Heart left ventricle (tissue), 16 donors: ENCODE measurements at places on chromosomes 2 and 18. TPM values are rescaled to one million over a fixed set of nuclear protein-coding genes. Genes with fewer than 3 reads are reported as not detected.

DNA sequence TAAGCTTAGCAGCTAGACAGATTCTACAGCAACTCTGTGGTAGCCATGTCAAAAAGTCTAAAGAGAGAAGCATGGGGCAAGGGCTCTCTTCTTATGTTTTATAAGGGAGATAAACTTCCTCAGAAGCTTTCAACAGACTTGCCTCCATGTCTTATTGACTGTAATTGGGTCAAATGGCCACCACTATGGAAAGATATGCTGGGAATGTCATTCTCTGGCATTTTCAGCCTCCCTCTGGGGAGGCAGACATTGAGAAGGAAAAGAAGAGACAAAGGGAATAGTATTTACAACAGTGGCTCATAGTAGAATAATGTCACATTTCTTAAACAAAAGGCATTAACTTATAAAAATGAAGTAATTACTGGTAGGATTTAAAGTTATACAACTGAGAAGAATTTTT, 1964.5 kb upstream of the PIK3C3 start:
- H3K27me3 ChIP-seq = no peaks in the 10 kb centered on the region
- H3K36me3 ChIP-seq = no peaks in the 10 kb centered on the region
- no peak for DNase-seq
- H3K4me3 ChIP-seq = no peak overlapping the region
- no peaks in the 10 kb centered on the region for H3K4me1 ChIP-seq

DNA sequence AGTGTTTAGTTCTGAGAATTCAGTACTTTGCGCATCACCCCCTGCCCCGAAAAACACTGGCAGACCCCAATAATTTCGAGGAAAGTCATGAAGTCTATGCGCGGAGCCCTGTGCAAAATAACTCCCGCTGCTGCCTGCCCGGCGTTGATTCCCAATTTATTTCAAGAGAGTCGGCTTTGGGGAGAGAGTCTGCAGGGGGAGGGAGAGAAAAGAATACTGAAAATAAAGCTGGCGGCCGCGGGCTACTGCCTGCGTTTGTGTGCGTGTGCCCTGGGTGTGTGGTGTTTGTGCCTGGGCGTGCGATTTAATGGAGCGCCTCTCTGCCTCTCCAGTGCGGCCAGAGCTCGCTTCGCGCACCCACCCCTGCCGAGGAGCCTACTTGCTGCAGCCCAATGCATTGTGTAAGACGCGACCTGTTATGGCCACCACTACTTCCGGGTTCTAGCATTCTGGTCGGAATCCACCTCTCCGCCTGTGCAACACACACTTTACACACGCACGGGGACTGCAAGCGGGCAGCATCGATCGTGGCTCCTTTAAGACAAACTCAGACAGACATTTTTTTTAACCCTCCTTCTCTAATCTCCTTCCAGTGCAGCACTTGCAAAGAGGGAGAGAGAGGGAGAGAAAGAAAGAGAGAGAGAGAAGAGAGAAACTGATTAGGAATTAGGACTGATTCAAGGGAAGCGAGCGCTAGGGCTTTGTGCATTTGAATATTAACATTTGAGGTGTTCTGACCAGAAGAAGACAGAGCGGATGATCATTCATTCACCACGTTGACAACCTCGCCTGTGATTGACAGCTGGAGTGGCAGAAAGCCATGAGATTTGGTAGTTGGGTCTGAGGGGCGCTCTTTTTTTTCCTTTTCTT, at the start of gene MEIS1:
TSS of gene MEIS1 (plus strand) at position 447 of the 870 bp plus-strand sequence. CDS start 732 bp downstream, outside the sequence.
- peaks cover 65% of the 10 kb centered on the region for H3K27me3 ChIP-seq
- H3K4me3 ChIP-seq = peak within 1 kb of the TSS; percentile 72

Gene CYTIP
- 1.00 TPM for polyA plus RNA-seq

Gene IL1R2
- 8.0 TPM for polyA plus RNA-seq

DNA sequence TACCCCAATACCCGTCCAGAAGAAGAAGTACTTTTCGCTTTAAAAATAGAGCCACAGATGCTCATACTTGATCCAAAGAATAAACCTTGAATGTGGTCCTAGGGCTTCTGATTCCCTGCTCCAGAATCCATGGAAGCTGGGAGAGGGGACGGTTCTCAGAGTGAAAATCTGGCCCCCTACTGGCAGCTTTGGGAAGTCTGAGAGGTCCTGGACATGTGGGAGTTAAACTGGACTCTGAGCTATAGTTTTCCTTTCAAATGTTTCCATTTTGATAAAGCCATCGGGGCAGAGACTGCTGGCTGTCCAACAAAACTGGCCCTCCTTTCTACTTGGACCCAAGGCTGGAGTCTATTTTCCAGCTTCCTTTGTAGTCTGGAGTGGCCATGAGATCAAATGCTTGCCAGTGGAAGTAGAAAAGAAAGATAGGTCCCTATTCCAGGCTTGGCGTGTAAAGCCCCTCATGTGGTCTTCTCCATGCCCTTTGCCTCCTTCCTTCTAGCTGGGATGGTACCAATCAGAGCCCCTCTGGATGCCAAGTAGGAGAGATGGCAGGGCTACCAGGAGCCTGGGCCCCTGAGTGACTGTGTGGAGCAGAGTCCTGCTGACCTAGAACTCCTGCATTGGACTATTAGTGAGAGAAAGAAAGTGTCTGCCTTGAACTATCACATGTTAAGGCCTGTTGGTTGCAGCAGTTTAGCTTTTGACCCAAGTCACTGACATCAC, 37.7 kb upstream of the TBC1D8 start:
- DNase-seq = no peak
- H3K27ac ChIP-seq = no peak overlapping the region
- no peaks in the 10 kb centered on the region for H3K36me3 ChIP-seq
- H3K27me3 ChIP-seq = no peaks in the 10 kb centered on the region
- H3K4me3 ChIP-seq = no peak overlapping the region

GRCh38 chr2:214069254-214069653, 341.6 kb upstream of the VWC2L start:
- H3K4me1 ChIP-seq = no peaks in the 10 kb centered on the region
- no peak overlapping the region for H3K27ac ChIP-seq
- H3K36me3 ChIP-seq = no peaks in the 10 kb centered on the region
- no peaks in the 10 kb centered on the region for H3K27me3 ChIP-seq

Gene AMER3
- not detected for polyA plus RNA-seq

DNA sequence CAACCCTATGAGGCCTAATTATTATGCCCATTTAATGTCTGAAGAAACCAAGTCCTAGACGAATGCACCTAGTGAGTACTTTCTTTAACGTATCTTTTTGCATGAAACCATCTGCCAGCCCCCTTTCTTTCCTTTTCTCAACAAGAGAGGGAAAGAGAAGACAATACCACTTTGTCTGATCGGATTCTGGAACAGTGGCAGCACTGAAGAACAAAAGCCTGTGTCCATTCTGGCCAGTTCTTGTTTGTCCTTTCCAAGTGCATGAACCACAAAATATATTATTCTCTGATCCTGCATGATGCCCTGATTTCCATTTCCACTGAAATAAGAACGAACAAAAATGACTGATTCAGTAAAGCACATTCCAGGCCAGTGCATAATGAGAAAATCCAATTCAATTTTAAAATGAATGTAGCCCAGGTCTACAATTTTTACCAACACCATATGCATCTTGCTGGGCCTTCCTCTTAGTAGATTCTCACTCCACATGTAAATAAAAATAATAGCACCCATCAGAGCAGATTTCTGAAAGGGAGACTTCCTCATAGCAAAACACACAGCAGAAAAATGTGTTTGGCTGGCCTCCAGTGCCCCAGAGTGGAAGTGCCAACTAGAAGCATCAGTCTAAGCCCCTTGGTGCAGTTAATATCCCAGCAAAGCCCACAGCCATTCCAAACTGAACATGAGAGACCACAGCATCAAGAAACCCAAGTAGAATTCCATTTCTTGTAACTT, 422.6 kb upstream of the ID2 start:
- no peaks in the 10 kb centered on the region for H3K4me1 ChIP-seq
- no peak overlapping the region for H3K27ac ChIP-seq
- H3K36me3 ChIP-seq = no peaks in the 10 kb centered on the region

Gene MROH2A
- not detected for polyA plus RNA-seq

DNA sequence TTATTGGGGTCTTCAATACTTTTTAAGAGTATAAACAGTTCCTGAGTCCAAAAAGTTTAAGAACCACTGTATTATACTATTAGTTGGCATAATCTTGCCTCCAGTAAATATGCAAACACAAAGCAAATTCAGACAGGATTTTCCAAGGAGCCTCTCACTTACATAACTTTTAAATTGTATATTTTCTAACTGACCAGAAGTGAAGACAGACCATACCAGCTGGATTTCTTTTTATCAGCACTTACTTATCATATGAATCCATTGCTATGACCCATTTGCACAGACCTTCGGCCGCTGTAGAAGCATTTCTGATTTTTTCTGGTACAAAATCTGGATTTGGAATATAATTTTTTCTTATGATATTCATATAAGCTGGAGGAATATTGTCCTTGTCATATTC, 200.1 kb downstream of the SLC39A10 start:
- H3K27me3 ChIP-seq = no peaks in the 10 kb centered on the region
- no peak overlapping the region for H3K27ac ChIP-seq
- DNase-seq = no peak
- no peak overlapping the region for H3K4me3 ChIP-seq
- H3K4me1 ChIP-seq = no peaks in the 10 kb centered on the region

Gene SLC30A3
- polyA plus RNA-seq = 9.2 TPM

Gene ERICH2
- polyA plus RNA-seq = 1.9 TPM
